G401 (cell line): ENCODE measurements at places on chromosomes 13 and 19. TPM values are rescaled to one million over a fixed set of nuclear protein-coding genes. Genes with fewer than 3 reads are reported as not detected.

DNA sequence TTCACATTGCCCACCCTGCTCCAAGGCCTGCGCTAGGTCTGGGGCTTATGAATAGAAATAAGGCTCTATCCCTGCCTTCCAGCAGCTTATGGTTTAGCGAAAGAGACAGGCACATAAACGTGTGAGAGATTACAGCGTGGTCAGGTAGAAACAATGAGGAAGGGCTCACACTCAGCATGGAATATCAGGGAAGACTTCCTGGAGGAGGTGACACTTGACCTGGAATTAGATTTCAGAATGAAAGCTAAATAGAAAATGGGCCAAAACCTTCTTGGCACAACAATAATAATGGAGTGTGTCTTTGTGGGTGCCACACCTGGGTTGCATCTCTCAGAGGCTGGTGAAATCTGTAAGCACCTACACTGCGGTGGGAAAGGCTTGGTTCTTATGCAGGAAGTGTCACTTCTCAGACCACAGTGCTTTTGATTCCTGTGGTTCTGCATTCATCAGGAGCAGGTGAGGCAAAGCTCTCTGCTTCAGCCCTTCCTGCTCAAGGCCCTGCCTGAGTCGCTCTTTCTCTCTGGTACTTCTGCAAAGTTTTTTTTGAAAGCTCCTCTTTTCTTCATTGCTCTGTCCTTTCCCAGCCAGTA lies 430.3 kb downstream of the ZNF536 start:
- DNase-seq: no peak

GRCh38 chr13:104318121-104318520 lies 1251.9 kb upstream of the SLC10A2 start:
- DNase-seq: peak; percentile 25

DNA sequence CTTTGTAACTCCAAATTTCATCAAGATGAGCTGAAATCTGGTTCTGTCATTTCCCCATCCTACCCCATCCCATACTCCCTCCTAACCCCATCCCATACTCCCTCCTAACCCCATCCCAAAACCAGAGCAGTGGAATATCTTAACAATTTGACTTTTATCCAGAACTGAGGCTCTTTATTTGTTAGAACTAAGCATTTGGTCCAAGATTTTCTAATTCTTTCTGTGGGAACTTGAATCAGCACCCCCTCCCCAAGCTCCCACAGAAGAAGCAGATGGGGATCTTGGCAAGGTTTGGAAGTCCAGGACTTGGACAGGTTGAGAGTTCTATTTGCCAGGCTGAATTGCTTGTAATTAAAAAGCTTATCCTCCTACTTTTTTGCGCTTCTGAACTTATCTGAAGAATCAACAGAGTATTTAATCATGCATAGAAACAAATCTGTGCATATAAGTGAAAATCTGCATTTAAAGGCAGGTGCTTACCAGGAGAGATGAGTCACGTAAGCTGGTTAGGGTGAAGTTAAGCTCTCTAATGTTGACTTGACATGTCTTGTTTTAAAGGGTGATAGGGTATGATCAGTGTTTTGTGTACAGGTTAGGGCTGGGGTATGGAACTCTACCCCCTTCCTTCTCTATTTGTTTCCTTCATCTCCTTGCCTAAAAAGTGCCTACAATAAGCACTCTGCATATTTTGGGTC lies 111.1 kb downstream of the COG6 start:
- DNase-seq: peak; percentile 85

ZNF146 gene
- total RNA-seq: 35.3 and 84.9 TPM in 2 replicates

ZNF724 gene
- 8.7 and 19.7 TPM in 2 replicates for total RNA-seq

ZNF835 gene
- 0.37 TPM in 1 of 2 replicates, not detected in the other for total RNA-seq
